ENCODE measurements at places on chromosomes 13 and 19. TPM values are rescaled to one million over a fixed set of nuclear protein-coding genes. Genes with fewer than 3 reads are reported as not detected.

DNA sequence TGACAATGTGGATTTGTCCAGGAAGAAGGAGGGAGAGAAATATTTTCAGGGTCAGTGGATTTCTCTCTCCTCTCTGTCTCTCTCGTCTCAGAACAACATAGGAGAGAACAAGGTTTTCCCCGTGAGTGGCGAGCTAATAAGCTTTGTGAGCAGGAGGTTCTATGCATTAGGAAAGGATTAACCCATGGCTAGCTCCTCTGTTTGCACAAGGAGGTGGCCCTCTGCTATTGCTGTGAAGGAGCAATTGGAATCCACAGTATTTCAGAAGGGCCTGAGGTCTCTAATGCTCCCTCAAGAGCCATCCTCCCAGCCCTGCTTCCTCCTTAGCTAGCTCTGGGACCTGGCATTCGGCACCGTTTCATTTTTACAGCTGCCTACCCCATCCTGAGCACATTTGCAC, 288.9 kb upstream of the MAB21L1 start:
- H3K36me3 ChIP-seq, result no peaks in the 10 kb centered on the region
- H3K4me3 ChIP-seq, result no peak overlapping the region
- H3K4me1 ChIP-seq, result no peaks in the 10 kb centered on the region
- no peak for DNase-seq
- H3K27me3 ChIP-seq, result no peaks in the 10 kb centered on the region

DNA sequence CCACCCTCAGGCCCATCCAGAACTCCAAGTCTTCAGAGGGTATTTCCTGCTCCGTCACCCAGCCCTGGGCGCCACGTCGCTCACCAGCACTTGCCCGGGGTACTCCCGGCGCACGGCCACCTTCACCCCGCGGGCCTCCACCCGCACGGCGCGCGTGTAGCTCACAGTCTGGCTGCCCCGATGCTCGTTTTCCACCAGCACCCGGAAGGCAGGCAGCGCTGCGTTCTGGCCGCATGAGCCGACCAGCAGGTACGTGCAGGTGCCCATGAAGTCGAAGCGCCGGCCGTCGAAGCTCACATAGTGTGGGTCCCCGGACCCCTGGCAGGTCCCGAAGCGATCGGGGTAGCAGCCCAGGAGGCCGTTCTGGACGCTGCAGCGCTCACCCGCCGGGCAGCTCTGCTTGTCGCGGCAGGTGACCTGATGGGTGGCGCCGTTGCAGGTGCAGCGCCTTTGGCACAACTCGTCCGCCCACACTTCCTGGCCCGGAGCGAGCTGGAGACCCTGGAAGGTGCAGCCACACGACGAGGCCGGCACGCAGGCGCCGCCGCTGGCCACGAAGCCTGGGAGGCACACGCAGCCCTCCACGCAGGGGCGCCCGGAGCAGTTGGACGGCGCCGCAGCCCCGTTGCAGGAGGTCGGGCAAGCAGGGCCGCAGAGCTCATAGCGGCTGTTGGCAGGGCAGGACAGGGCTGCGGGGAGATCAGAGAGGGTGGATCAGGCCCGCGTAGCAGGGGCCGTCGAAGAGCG, 19.2 kb downstream of the FCGBP start:
- no peak overlapping the region for H3K27ac ChIP-seq
- no peak for DNase-seq
- H3K27me3 ChIP-seq, result no peaks in the 10 kb centered on the region
- H3K36me3 ChIP-seq, result no peaks in the 10 kb centered on the region
- no peak overlapping the region for H3K4me3 ChIP-seq

DNA sequence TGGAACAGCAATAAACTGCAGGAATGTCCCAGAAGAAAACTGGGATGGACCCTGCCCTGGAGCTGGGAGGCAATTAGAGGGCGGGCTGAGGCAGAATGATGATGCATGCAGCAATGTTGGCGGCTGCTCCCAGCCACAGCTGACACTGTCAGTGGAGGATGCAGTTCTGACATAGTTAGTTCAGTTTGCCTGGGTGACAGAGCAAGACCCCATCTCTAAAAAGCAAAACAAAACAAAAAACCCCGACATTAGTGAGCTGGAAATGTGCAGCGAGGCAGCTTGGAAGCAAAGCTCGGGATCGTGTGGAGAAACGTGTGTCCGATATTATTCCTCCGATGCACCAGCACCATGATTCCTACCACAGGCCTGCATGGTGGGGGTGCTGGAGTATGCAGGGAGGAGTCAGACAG, 110.1 kb upstream of the UQCRFS1 start:
- H3K4me1 ChIP-seq, result no peaks in the 10 kb centered on the region
- H3K27ac ChIP-seq, result no peak overlapping the region
- no peaks in the 10 kb centered on the region for H3K36me3 ChIP-seq
- no peaks in the 10 kb centered on the region for H3K27me3 ChIP-seq
- H3K4me3 ChIP-seq, result no peak overlapping the region
- DNase-seq, result no peak

- H3K36me3 ChIP-seq, result no peaks in the 10 kb centered on the region
- H3K4me1 ChIP-seq, result no peaks in the 10 kb centered on the region
- no peak overlapping the region for H3K4me3 ChIP-seq
- no peak overlapping the region for H3K27ac ChIP-seq
- H3K27me3 ChIP-seq, result no peaks in the 10 kb centered on the region
- no peak for DNase-seq
Observed at GRCh38 chr19:30060531-30061222, 118.6 kb downstream of the URI1 start.

DNA sequence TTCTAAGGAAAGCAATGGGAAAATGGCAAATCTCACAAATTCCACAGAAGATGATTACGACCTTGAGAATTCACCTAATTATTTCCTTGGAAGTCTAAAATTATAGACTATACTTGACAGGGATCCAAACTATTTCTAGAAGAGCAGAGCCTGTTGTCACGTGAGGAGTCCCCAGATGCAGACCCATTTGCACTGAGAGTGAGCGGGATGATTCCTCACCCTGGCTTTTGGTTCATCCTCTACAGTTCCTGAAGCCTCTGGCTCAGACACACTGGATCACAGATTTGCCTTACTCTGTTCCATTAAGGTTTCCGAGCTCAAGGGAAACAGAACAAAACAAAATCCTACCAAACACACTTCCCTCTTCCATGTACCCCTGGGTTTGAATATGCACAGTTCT, 23.0 kb upstream of the CYSLTR2 start:
- H3K27me3 ChIP-seq, result no peaks in the 10 kb centered on the region
- H3K4me3 ChIP-seq, result no peak overlapping the region
- no peaks in the 10 kb centered on the region for H3K36me3 ChIP-seq
- no peak overlapping the region for H3K27ac ChIP-seq
- peaks cover 10% of the 10 kb centered on the region for H3K4me1 ChIP-seq

Gene SIRT6
- total RNA-seq, result 34.2 TPM

Gene GMIP
- 15.1 TPM for total RNA-seq

Gene CNN1
- 520 TPM for total RNA-seq

Gene COL4A2
- total RNA-seq, result 285 TPM

Gene KCNRG
- total RNA-seq, result 1.9 TPM

All from cardiac muscle cell (in vitro differentiated cells and primary cell).